ENCODE measurements at places on chromosomes 12 and 14. TPM values are rescaled to one million over a fixed set of nuclear protein-coding genes. Genes with fewer than 3 reads are reported as not detected.

GRCh38 chr14:70640938-70641547, 673 bp upstream of the TTC9 start:
- peak overlapping the region; percentile 79 for H3K4me3 ChIP-seq
- peaks cover 7% of the 10 kb centered on the region for H3K36me3 ChIP-seq
- peak overlapping the region; percentile 92 for H3K27ac ChIP-seq
- peaks cover 40% of the 10 kb centered on the region for H3K4me1 ChIP-seq
- DNase-seq = peak; percentile 59

TAS2R9 gene
- total RNA-seq = not detected

NTS gene
- total RNA-seq = not detected

GRCh38 chr14:93462479-93462878, 31.7 kb downstream of the UNC79 start:
- no peaks in the 10 kb centered on the region for H3K36me3 ChIP-seq
- H3K4me3 ChIP-seq = no peak overlapping the region
- no peak overlapping the region for H3K27ac ChIP-seq
- H3K4me1 ChIP-seq = no peaks in the 10 kb centered on the region
- DNase-seq = no peak

ZFYVE1 gene
- 7.9 TPM for total RNA-seq

DNA sequence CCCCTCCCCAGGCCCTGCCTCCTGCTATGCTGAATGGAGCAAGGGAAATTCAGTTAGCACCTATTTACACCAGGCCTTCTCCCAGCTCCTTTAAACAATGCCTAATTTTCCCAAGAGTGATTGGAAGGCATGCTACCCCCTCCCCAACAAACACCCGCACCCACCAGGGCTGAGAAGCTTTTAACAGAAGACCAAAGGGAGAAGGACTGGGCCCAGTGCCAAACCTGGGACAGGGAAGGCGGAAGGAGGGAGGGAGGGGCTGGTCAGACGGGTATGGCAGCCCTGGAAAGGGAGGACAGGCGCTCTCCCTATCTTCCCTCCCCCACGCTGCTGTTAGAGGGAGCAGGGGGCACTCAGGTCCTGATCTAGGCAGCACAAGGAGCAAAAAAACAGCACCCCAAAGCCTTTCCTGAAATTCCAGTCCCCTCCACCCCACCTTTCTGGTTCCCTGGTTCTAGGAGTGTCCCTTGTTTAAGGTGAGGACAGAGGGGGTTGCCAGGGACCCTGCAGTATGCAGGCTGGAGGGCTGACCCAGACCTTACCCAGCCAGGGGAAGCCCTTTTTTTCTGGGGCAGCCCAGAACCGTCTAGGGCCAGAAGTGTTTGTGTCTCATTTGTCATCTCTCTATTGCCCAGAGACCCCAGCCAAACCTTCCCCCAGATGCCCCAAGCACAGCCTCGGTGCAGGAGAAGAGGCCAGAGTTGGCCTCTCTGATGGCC, 2.4 kb upstream of the KRT8 start:
- H3K4me3 ChIP-seq = no peak overlapping the region
- peaks cover 11% of the 10 kb centered on the region for H3K4me1 ChIP-seq
- no peak for DNase-seq
- H3K27me3 ChIP-seq = no peaks in the 10 kb centered on the region
- no peak overlapping the region for H3K27ac ChIP-seq

CPM gene
- total RNA-seq = 8.0 TPM

- peak overlapping the region; percentile 67 for H3K4me3 ChIP-seq
- peak overlapping the region; percentile 100 for H3K27ac ChIP-seq
- H3K27me3 ChIP-seq = no peaks in the 10 kb centered on the region
- peak; percentile 52 for DNase-seq
- peaks cover 37% of the 10 kb centered on the region for H3K36me3 ChIP-seq
- peaks cover 45% of the 10 kb centered on the region for H3K4me1 ChIP-seq
Observed at GRCh38 chr12:113961921-113962710, 4.0 kb downstream of the RBM19 start.

All from activated naive CD8-positive, alpha-beta T cell treated with anti-CD3 and anti-CD28 coated beads for 36 hours (primary cell).